CD4-positive, CD25-positive, alpha-beta regulatory T cell (primary cell): ENCODE measurements at places on chromosomes 11 and 22.

DNA sequence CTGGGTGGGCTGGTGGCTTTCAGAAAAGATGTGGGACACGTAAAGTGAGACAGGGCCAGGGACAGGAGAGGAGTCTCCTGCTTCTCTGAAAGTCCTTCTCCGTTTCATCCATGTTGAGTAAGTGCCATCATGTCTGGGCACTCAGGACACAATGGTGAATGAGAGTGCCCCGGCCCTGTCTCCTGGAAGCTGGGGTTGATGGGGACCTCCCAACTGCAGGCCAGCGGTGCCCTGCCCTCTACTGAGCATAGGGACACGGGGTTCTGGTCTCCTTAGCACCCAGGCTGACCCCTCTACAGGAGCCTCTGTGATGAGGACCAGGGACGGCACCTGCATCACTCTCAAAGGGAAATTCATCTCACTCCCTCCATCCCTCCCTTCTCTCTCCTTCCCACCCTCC lies 772.3 kb downstream of the BRD1 start:
- no peaks in the 10 kb centered on the region for H3K4me1 ChIP-seq
- DNase-seq = no peak
- no peak overlapping the region for H3K27ac ChIP-seq
- no peaks in the 10 kb centered on the region for H3K27me3 ChIP-seq

DNA sequence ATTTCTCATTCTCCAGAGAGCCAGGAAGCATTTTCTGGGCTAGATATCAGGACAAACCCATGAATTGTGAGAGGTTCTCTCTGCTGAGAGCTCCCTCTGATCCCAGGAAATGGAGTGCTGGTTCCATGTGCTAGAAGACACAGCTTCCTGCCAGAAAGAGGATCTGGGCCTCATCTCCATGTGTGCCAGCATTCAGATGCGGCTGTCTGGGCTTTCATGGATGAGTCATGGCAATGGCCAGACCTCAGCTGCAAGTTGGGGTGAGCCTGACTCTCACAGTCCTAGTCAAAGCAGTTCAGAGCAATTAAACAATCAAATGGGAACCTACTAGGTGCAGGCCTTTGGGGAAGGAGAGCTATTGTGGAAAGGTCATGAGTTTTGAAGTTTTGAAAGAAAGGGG lies 82.3 kb upstream of the EED start:
- H3K27ac ChIP-seq = no peak overlapping the region
- no peaks in the 10 kb centered on the region for H3K27me3 ChIP-seq
- no peak overlapping the region for H3K4me3 ChIP-seq
- H3K36me3 ChIP-seq = no peaks in the 10 kb centered on the region
- no peak for DNase-seq
- peaks cover 10% of the 10 kb centered on the region for H3K4me1 ChIP-seq

- H3K27ac ChIP-seq = no peak overlapping the region
- no peak for DNase-seq
- H3K36me3 ChIP-seq = no peaks in the 10 kb centered on the region
- H3K4me1 ChIP-seq = no peaks in the 10 kb centered on the region
- no peaks in the 10 kb centered on the region for H3K27me3 ChIP-seq
Measured at GRCh38 chr11:120709808-120710207, 198.3 kb downstream of the GRIK4 start.

GRCh38 chr11:120681434-120682331 lies 170.1 kb downstream of the GRIK4 start:
- no peak for DNase-seq
- H3K36me3 ChIP-seq = no peaks in the 10 kb centered on the region
- peaks cover 3% of the 10 kb centered on the region for H3K27me3 ChIP-seq

DNA sequence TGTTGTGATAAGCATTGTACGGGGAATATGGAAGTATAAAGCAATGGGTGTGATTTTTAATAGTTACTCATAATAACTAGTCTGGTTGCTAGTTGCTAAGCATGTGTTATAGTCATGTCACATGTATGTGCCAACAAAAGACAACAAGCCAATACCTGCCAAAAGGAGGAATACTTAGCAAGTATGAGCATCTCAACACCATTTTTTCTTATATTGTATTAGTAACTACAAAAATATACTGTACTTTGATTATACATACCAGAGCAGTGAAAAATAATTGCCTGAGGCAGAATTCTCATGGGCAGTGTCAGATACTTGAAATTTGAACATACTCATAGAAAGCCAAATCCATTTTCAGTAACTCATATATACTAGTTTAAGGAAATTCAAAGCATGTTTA lies 62.4 kb upstream of the ALKBH3 start:
- no peak overlapping the region for H3K27ac ChIP-seq
- no peak overlapping the region for H3K4me3 ChIP-seq
- DNase-seq = no peak
- H3K36me3 ChIP-seq = peaks cover 4% of the 10 kb centered on the region
